ENCODE measurements at places on chromosomes 4 and X.

DNA sequence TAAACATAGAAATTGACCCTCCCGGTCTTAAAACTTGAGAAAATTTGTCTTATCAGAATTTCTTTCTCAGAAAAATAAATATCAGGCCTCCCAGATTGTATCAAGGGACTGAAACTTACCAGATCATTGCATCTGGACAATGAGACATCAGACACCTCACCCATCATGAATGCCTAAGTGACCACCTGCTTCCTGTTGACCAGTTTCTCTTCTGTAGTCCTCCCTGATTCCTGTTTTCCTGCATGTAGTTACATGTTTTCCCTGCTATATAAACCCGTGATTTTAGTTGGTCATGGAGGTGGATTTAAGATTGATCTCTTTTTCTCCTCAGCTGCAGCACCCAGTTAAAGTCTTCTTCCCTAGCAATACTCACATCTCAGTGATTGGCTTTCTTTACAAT is 548.1 kb downstream of the PPP4R3C start:
- DNase-seq: no peak

DNA sequence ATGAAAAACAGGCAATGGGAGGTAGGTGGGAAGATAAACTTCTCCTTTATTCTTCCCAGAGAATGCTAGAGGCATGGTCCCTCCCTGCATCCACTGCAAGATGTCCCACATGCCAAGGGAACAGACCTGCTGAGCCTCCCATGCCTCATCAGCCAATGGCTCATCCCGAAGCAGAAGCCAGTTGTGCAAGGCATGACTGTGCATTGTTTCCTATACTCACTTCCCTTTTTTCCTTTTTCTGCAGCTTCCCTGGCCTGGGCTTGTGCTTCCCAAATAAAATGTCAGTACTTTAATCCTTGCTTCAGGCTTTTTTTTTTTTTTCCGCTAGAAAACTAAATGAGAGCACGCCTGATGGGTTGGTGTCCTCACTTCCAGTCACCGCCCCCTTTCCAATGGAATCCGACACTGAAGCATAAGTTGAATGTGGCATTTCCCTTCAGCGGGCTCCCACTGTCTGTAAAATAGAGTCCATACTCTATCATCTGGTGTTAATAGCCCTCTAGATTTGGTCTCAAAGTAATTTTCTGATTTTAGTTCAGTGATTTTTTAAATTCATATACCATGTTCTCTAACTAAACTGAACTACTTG is 239.0 kb upstream of the JADE1 start:
- no peak for DNase-seq

DNA sequence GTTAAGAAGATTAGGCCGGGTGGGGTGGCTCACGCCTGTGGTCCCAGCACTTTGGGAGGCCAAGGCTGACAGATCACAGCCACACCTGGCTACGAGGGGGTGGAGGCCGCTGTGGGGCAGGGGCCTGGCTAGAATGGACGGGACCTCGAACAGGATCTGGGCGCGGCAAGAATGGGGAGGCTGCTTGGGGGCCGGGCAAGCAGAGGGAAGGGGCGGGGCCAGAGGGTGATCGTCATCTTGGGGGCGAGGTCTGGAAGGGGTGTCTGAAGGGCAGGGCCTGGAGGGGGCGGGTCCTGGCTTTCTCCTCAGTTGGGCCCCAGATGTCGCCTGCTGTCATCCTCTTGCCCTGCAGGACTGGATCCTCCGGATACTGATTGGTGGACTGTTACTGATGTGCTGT is 57.3 kb upstream of the ENPEP start:
- no peak for DNase-seq

- DNase-seq: no peak
Measured at GRCh38 chr4:68344049-68344448, 5.8 kb downstream of the YTHDC1 start.

- no peak for DNase-seq
Measured at GRCh38 chr4:127967141-127967775, 2.1 kb downstream of the ABHD18 start.

- no peak for DNase-seq
Measured at GRCh38 chr4:150367326-150367725, 214.6 kb upstream of the MAB21L2 start.

DNA sequence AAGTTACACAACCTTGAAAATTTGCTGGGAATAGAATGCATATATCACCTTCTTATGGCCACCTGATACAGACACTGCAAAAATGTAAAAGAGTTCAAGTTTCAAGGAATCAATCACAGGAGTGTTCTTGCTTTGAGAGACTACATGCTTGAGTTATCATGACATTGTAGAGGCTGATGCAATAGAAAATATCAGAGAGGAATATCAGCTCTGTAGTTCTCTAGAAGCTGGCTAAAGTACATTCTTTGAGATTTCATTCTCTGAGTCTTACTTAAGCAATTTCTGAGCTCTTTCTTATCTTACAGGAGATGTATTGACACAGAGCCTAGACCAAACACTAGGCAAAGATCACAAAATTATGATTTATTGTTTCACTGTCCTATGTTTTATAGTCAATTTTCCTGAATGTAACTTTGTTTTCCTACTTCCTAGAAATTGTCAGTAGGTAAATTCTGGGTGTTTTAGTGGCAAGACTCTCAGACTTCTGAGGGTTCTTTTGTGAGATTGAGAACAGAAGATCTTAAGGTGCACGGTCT is 152.1 kb upstream of the HPGD start:
- no peak for DNase-seq

DNA sequence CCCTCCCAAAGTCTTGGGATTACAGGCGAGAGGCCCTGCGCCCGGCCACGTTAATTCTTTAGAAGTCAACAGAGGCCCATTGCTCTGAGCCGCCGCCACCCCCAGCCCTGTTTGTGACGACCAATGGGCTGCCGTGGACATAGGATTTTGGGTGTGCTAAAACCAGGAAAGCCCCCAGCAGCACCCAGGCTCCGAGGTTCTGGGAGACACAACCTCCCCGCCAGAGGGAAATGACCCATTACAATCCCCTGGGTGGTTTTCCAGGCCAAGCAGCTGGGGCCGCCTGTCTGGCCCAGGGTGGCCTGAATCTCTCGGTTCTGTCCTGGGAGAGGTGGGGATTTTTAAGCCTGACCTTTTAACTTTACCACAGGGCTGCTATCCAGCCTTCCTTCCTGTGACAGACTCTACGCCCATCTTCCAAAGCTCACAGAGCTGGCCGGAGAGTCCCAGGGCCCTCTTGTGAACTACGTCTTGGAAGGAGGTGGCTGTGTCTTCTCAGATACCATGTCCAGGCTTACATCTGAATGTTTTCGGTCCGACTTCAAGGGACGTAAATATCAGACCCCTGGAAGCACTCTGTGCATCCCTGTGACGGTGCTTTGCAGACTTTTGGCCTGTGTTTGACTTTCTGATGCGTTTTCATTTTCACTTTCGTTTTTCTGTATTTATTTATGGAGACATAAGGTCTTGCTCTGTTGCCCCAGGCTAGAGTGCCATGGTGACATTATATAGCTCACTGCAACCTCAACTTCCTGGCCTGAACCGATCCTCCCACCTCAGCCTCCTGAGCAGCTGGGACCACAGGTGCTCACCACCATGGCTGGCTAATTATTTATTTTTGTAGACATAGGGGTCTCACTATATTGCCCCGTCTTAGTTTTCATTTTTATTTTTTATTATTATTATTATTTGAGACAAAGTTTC is 36.0 kb downstream of the P2RY8 start:
- no peak for DNase-seq

GRCh38 chrX:75115707-75116413 is 40.2 kb downstream of the ABCB7 start:
- DNase-seq: no peak

- DNase-seq: no peak
Measured at GRCh38 chr4:17195461-17196275, 297.2 kb upstream of the LDB2 start.
